Fibroblast of skin of right quadriceps (primary cell): ENCODE measurements at places on chromosomes 1 and 21.
A peak's percentile ranks its signal among the peaks of the same experiment; 100 is the strongest.

GRCh38 chr1:112700290-112701226, 6.4 kb downstream of the RHOC start:
- DNase-seq: peak; percentile 97

DNA sequence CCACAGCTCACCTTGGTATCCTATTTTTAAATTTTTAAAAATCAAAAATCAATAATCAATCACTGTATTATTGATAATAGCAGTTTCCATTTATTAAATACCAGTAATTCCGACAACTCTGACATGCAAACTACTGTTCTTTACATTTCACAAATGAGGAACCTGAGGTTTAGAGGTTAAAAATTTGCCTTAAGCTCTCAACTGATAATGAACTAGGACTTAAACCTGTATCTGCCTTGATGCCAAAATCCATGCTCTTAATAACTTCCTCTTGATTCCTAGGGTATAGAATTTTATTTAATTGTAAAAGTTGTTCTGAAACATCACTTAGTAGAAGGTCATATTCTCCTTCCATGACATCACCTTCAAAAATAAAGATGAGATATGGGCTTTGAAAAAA, 5.6 kb downstream of the ARHGAP29 start:
- DNase-seq: no peak

- no peak for DNase-seq
These were observed 9.7 kb upstream of the SMIM1 start for GRCh38 chr1:3762873-3763228.

- no peak for DNase-seq
These were observed 136.2 kb upstream of the RAVER2 start for GRCh38 chr1:64608651-64609048.

DNA sequence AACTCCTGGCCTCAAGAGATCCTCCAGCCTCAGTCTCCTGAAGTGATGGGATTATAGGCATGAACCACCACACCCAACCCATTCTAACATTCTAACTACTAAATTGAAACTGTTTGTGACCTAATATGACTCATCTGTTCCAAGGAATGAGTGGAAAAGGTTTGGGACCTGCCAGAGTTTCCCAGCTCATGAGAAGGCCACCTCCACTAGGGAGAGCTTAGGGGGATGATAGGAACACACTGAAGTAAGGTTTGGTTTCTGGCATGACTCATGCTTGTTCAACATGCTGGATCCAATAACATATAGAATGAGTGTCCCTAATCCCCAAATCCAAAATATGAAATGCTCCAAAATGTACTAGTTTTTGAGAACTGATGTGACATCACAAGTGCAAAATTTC, 18.9 kb upstream of the SCAF4 start:
- peak; percentile 73 for DNase-seq

DNA sequence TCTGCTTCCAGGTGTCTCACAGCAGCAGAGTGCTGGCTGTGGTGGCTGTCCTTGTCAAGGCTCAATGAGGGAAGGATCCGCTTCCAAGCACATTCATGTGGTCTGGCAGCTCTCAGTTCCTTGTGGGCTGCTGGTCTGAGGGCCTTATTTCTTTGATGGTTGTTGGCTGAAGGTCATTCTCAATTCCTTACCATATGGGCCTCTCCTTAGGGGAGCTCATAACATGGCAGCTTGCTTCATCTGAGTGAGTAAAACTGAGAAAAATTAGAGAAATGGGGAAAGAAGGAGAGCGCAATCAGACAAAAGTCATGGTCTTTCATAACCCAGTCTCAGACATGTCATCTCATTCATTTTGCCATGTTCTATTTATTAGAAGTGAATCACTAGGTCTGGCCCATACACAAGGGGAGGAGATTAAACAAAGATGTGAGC, 81.7 kb upstream of the TSPAN2 start:
- peak; percentile 52 for DNase-seq

- no peak for DNase-seq
These were observed 41.7 kb downstream of the TNFRSF9 start for GRCh38 chr1:7898962-7899361.

DNA sequence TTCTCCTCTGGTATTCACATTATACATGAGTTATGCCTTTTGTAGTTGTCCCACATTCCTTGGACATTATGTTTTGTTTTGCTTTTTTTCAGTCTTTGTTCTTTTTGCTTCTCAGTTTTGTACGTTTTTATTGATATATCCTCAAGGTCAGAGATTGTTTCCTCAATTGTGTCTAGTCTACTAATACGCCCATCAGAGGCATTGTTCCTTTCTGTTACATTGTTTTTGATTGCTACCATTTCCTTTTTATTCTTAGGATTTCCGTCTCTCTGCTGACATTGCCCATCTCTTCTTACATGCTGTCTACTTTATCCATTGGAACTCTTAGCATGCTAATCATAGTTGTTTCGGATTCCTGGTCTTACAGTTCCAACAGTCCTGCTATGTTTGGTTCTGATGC, 27.8 kb upstream of the MPC2 start:
- DNase-seq: no peak

GRCh38 chr21:27548486-27548885, 581.6 kb upstream of the ADAMTS5 start:
- no peak for DNase-seq

DNA sequence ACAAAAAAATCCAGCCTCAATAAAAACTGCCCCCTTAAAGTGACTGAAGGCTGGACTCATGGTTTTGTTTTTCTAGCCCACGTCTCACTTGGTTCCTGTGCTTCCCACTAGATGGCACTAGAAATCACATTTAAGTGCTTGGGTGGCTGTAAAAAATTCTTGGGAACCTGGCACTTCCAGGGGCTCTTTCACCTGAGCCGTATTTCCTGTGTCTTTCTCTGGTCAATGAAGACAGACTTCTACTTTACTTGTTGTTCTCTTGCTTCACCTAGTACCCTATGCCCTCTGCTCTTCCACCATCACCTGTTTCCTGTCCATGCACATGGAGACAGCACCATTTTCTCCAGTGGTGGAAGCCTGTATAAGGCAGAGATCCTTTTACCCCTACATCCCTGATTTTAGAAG, 20.0 kb downstream of the METTL13 start:
- DNase-seq: peak; percentile 39

DNA sequence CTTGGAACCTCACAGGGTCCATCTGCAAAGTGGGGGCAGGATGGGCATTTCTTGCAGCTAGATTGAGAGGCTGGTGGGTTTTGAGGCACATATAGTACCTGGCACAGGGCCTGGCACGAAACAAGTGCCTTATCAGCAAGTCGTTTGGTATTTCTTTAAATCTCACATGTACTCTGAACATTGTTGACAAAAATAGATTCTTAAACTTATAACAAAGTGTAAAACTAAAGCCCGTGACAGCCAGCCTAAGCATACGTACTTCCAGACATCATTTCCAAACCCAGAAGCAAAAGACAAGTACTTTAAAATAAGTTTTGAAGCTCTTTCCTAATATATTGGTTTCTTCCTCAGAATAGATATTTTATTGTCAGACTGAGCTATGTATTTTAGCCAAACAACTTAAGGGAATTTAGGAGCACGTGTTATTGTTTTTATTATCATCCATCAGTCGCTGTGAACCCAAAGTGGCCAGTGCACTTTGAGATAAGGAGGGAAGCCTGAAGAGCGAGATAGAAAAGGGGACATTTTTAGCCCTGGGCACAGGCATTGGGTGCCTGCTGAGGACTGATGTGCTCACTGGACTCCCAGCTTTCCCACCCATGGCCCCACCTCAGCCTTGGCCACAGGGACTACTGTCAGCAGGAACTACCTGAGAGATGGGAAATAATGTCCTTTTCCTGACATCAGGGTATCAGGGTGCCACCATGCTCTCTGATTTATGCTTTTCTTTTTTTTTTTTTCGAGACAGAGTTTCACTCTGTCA, 3.0 kb downstream of the FBLIM1 start:
- DNase-seq: no peak

GRCh38 chr1:31860581-31860980, 44.8 kb upstream of the SPOCD1 start:
- no peak for DNase-seq

DNA sequence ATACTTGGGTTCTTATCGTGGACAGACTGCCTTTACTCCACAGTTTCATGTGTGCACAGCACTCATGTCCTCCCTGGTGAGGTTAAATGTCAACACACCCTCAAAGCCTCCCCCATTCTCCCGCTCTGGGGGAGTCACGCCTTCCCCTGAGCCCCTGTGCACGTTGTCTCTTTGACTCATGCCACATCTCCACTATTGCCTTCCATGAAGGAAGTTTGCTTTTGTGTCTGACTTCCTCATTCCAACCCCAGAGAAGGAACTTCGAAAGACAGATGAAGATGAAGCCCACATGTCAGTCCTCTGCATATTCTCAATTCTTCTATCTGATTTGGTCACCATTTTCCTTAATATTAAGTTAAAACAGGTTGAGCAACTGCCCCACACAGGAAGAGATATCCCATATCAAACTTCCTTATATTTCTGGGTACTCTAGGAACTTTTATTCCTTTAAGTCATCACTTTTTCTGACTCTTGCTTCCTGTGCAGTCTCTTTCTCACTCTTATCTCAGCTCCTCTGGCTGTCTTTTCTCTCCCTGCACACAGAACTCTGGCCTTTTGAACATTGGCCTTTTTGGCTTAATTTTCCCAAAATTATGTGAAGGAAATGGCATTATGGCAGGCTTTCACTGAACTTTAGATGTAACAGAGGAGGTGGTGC, 41.5 kb downstream of the C4BPA start:
- no peak for DNase-seq

- no peak for DNase-seq
These were observed 415.0 kb downstream of the DPYD start for GRCh38 chr1:97505816-97506215.
